ENCODE measurements at places on chromosomes 11 and 22.

GRCh38 chr22:38177926-38178604 is 3.6 kb downstream of the PLA2G6 start:
- DNase-seq = no peak

GRCh38 chr22:20569059-20570058 is 61.9 kb downstream of the MED15 start:
- DNase-seq = peak; percentile 93

- no peak for DNase-seq
Observed at GRCh38 chr11:126570489-126570888, 215.0 kb downstream of the ST3GAL4 start.

DNA sequence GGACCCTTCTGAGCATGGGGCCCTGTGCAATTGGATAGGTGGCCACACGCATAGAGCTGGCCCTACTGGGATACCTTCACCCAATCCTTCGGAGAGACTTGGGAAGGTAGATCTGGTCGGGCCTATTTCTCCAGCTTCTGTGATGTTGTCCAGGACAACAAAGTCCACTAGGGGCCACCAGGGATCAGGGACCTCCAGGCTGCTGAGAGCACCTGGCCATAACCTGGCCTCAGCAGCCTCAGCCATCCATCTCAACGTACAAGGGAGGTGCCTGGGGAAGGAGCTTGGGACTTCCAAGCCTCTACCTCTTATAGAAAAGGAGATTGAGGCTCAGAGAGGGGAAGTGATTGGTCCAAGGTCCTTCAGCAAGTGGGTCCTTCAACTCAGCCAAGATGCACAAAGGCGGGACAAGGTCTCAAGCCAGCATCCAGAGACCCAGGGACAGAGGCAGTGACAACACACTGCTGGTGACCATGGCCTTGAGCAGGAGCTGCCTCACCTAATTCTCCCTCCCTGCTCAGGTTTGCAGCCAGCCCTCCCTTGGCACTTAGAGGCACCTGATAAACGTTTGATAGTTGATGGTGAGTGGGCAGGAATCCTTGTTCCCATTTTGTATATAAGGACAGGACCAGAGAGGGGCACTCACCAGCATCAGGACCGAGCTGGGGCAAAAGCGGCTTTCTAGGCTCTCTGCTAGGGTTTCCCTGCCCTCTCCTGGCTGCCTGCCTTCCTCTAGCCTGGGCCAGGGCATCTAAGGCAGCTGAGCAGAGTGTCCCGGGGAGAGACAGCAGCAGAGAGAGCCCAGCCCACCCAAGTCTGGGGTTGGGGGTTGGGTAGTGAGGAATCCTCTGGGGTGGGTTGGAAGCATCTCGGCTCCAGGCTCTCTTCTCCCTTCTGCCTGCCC is 4.5 kb downstream of the RAC2 start:
- DNase-seq = no peak

DNA sequence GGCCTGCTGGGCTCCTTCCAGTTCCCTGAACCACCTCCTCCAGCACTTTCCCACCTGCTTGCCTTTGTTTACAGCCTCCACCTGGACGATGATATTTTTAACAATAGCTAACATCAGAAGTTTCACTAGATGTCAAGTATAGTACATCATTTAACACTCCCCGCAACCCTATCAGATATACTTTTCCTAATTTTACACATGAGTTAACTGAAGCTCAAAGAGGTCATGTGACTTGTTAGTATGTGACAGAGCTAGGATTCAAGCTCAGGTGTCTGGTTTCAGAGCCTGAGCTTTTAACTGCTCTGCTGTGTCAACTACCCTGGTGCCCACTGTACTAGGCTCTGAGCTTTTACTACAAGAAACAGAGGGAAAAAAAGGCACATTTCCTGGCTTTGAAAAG is 14.3 kb upstream of the HPX start:
- no peak for DNase-seq

- no peak for DNase-seq
Observed at GRCh38 chr11:126702987-126703386, 297.6 kb downstream of the KIRREL3 start.

- DNase-seq = no peak
Observed at GRCh38 chr11:114209904-114210303, 86.3 kb upstream of the NNMT start.

DNA sequence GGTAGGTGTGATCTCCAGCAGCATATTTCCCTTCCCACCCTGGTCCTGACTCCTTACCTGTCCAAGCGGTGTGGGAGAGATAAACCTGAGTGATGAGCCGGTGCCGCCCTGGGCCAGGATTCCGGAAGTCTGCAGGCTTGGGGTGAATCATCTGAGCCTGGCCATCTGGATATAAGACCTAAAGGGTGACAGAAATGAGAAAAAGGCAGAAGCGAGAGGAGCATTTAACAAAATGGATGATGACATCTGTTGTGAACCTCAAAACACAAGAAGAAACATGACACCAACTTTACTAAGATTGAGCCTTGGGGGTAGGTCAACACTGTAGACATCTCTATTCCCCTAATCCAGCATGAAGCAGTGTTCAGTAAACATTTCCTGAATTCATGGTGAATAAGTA is 62.8 kb downstream of the AAMDC start:
- DNase-seq = no peak

DNA sequence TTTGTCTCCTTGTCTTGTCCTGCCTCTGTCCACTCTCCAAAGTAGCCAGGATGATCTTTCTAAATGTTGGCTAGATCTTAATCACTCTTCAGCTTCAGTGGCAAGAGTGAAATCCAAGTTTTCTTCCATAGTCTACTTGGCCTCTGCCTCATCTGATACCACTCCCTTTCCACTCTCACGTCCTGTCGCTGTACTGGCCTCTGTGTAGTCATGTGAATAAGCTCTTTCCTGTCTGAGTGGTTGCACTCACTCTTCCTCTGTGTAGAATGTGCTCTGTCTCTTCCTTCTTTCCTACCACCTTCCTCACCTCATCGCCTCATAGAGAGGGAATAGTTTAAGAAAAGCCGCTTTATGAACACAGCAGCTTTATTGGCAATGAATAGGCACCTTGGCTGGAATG is 86.5 kb downstream of the WNT11 start:
- DNase-seq = no peak

- no peak for DNase-seq
Observed at GRCh38 chr11:102620818-102621561, 4.1 kb downstream of the MMP20 start.
